ENCODE measurements at places on chromosomes 5 and 9. TPM values are rescaled to one million over a fixed set of nuclear protein-coding genes. Genes with fewer than 3 reads are reported as not detected.

- peaks cover 1% of the 10 kb centered on the region for H3K36me3 ChIP-seq
- DNase-seq: no peak
- H3K27me3 ChIP-seq: no peaks in the 10 kb centered on the region
These were observed 115.8 kb downstream of the RXRA start for GRCh38 chr9:134442085-134442474.

DNA sequence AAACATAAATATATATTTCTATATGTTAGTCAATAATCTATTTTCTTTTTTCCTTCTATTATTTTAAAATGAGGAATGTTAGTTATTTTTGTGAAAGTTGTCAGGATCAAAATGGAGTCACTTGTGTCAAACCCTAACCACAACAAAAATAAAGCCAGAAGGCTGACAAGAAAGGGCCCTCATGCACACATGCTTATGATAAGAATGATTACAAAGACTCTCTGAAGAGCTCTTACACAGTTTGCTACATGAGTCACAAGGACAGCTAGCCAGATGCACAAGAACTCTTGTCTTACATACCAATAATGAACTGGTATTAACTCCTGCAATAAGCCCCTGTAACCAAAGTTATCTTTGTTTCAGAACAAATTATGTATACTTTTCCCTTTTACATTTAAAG, 64.7 kb downstream of the GGTA1 start:
- DNase-seq: no peak
- H3K4me1 ChIP-seq: no peaks in the 10 kb centered on the region
- H3K27me3 ChIP-seq: no peaks in the 10 kb centered on the region
- no peak overlapping the region for H3K4me3 ChIP-seq
- H3K27ac ChIP-seq: no peak overlapping the region
- H3K36me3 ChIP-seq: no peaks in the 10 kb centered on the region

GRCh38 chr5:33999978-34000377, 7.9 kb downstream of the AMACR start:
- no peaks in the 10 kb centered on the region for H3K36me3 ChIP-seq
- H3K4me3 ChIP-seq: no peak overlapping the region
- DNase-seq: no peak
- no peak overlapping the region for H3K27ac ChIP-seq
- H3K27me3 ChIP-seq: no peaks in the 10 kb centered on the region
- H3K4me1 ChIP-seq: no peaks in the 10 kb centered on the region

- H3K36me3 ChIP-seq: no peaks in the 10 kb centered on the region
- DNase-seq: peak; percentile 6
- H3K27me3 ChIP-seq: no peaks in the 10 kb centered on the region
- peaks cover 6% of the 10 kb centered on the region for H3K4me1 ChIP-seq
- no peak overlapping the region for H3K4me3 ChIP-seq
- no peak overlapping the region for H3K27ac ChIP-seq
These were observed 529.7 kb upstream of the ZNF608 start for GRCh38 chr5:125276096-125276495.

DNA sequence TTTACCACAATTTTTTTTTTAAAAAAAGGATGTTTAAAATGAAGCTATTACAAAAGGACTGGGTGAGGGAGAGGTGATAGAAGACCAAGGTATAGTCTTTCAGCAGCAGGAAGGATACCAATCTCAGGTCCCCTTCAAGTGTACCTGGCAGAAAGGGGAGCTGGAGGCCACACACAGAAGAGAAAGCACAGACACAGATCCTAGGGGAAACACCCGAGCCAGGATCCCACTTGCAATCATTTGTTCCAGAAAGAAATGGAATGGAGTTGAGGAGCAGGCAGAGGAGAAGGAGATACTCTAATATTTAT, 5.6 kb downstream of the GNPDA1 start:
- H3K4me1 ChIP-seq: no peaks in the 10 kb centered on the region
- H3K27me3 ChIP-seq: no peaks in the 10 kb centered on the region
- no peak overlapping the region for H3K4me3 ChIP-seq
- H3K36me3 ChIP-seq: peaks cover 21% of the 10 kb centered on the region

GRCh38 chr9:18861609-18862544, 171.1 kb downstream of the SAXO1 start:
- no peak overlapping the region for H3K4me3 ChIP-seq
- H3K27me3 ChIP-seq: no peaks in the 10 kb centered on the region
- H3K4me1 ChIP-seq: no peaks in the 10 kb centered on the region
- no peaks in the 10 kb centered on the region for H3K36me3 ChIP-seq
- no peak for DNase-seq
- no peak overlapping the region for H3K27ac ChIP-seq

DNA sequence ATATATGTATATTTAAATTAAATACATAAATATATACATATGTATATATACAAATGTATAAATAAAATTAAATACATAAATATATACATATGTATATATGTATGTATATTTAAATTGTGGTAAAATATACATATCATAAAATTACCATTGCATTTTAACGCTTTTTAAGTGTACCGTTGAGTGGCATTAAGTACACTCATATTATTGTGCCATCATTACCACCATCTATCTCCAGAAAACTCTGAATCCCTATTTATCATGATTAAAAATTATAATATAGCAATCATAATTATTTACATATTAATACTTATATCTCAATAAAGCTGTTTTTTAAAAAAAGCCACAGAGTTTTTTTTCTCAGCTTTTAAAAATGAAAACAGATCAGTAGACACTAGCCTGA, 27.1 kb upstream of the VCAN start:
- H3K27me3 ChIP-seq: no peaks in the 10 kb centered on the region
- H3K4me3 ChIP-seq: no peak overlapping the region
- no peaks in the 10 kb centered on the region for H3K4me1 ChIP-seq
- H3K36me3 ChIP-seq: no peaks in the 10 kb centered on the region
- no peak overlapping the region for H3K27ac ChIP-seq
- no peak for DNase-seq

DNA sequence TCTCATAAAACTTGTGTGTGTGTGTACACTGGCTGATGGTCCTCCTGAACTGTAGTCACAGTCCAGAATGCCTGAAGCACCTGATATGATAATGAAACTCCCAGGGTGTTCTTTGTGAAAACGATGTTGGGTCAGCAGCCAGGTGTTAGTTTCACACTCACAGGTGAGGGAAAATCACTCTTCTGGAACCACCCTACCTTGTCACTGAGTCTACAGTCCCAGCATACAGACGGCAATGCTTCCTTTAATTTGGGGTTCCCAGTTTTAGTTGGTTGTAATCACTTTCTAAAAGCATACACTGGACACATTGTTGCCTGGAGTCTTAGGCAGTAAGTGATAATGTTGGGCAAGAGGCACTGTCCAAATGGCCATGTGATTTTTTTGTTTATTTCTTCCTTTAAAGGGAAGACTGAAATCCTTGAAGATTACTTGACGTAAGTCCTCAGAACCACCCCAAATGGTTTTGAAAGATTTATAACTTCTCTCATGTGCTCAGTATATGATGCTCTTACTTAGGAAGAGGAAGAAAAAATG, 18.2 kb upstream of the MGAT1 start:
- H3K4me3 ChIP-seq: no peak overlapping the region
- H3K27me3 ChIP-seq: no peaks in the 10 kb centered on the region
- no peak for DNase-seq
- H3K27ac ChIP-seq: no peak overlapping the region

GRCh38 chr5:3092664-3093063, 341.2 kb upstream of the IRX2 start:
- H3K27ac ChIP-seq: no peak overlapping the region
- H3K36me3 ChIP-seq: no peaks in the 10 kb centered on the region

The NUTM2F gene
- not detected for total RNA-seq

The SPACA9 gene
- 4.3 TPM for total RNA-seq

The LPAR1 gene
- 29.0 TPM for total RNA-seq

The JADE2 gene
- 18.4 TPM for total RNA-seq

The PCDHB12 gene
- 5.1 TPM for total RNA-seq

The TAF11L10 gene
- 1.4 TPM for total RNA-seq
